Posterior cingulate gyrus (tissue), 11 donors: ENCODE measurements at places on chromosomes 3 and 15.

- no peak for DNase-seq
Observed at GRCh38 chr3:45507820-45508317, 86.7 kb upstream of the LIMD1 start.

DNA sequence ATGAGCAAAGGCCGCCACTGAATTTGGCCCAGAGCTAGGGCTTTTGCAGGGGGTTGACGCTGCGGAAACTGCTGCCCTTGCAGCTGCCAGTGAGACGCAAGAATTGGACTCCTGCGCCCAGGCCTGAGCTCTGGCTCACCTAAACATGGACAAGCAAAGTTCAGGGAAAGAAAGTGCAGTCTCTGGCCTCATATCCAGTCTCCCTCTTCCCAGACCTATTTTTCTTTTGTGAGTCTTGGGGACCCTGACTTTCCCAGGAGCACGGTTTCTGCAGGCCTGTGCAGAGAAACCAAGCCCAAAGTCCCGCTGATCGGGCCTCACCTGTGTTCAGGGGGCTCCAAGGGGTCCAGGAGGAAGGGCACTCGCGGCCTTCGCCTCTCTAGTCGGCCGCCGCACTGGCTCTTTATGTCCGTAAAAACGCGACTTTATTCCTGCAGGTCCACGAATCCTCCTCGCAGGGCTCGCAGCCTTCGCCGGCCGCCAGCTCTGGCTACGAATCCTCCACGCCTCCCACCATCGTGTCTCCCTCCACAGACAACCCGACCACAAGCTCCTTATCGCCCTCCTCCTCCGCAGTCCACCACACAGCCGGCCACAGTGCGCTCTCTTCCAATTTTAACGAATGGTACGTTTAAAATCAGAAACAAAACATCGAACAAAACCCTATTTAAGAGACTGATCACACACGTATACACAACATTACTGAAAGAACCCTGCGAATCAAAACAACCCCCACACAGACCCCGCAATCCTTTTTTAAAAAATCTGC, 3.9 kb downstream of the ZIC1 start:
- no peak for DNase-seq

DNA sequence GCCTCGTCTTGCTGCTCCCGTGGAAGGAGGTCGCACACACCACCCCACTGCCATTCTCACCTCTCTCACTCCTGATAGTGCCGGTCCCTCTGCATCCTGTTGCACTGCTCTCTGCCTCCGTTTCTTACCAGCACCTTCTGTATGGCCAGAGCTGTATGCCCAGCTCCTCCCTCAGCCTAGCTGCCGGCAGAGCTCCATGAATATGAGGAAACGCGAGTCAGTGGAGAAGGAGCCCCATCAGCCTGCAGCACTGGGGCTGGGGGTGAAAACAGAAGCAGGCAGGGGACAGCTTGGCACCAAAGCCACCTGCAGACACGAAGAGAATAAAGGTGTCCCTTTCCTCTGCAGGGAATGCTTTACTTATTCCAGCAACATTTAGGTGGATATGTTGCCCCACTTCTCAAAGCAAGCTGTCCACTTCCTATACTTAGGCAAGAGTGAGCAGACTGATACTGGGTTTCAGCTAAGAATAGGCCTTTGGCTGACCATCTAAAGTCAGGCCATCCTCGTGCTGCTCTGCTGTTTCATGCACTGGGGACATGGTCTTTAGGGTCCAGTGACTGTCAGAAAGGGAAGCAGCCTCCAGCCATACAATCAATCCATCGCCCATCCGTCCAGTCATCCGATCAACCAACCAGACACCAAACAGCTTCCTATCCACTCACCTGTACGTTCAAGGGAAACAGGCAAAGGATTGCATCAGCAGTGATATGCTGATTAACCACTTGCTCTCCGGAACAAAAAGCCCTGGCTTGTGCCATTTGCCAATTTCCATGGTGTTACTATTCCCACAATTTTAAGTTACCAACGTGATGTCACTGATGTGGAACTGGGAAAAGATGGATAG, 222.7 kb downstream of the XXYLT1 start:
- no peak for DNase-seq

GRCh38 chr15:100005013-100005412, 271.8 kb upstream of the LYSMD4 start:
- no peak for DNase-seq

- no peak for DNase-seq
Observed at GRCh38 chr3:21238661-21239060, 512.3 kb downstream of the ZNF385D start.

DNA sequence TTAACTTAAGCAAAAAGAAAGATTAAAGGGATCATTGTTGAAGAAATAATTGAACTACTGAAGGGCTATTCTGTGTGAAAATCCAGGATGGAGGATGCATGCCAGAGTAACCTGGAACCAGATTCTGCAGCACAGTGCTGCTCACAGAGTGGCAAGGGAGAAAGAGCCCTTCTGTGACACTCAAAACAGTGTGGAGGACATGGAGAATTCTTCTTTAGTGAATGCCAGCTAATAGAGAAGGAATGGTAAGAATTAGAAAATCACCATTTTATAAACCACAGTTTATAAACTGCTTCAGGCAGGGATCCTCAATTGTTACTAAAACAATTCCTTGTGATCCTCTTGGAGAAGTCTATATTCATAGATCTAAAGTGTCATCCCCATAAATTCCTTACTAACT, 70.4 kb upstream of the ARHGEF26 start:
- DNase-seq: no peak

GRCh38 chr3:193560870-193561269, 6.2 kb upstream of the ATP13A4 start:
- no peak for DNase-seq

- DNase-seq: no peak
Observed at GRCh38 chr15:100772478-100772877, 107.2 kb upstream of the ALDH1A3 start.

DNA sequence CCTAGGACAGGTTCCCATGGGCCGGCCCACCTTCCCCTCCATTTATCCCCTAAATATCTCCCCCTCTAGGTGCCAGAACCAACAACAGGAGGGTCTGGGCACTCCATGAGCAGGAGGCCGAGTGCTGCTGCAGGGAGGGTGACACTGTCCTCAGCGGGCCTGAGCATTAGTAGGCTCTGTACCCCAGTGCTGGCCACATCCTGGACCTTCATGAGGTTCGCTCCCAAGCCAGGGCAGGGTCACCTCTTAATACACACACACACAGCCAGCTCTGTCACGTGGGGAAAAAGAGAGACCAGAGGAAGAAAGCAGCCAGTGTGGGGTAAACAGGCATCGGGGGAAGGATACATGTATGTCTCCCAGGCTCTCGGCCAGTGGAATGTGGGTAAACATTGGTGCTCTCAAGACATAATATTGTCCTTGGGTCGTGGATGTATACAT, 27.9 kb upstream of the SEMA3F start:
- DNase-seq: no peak

GRCh38 chr3:160130950-160131349, 94.3 kb upstream of the C3orf80 start:
- DNase-seq: no peak

DNA sequence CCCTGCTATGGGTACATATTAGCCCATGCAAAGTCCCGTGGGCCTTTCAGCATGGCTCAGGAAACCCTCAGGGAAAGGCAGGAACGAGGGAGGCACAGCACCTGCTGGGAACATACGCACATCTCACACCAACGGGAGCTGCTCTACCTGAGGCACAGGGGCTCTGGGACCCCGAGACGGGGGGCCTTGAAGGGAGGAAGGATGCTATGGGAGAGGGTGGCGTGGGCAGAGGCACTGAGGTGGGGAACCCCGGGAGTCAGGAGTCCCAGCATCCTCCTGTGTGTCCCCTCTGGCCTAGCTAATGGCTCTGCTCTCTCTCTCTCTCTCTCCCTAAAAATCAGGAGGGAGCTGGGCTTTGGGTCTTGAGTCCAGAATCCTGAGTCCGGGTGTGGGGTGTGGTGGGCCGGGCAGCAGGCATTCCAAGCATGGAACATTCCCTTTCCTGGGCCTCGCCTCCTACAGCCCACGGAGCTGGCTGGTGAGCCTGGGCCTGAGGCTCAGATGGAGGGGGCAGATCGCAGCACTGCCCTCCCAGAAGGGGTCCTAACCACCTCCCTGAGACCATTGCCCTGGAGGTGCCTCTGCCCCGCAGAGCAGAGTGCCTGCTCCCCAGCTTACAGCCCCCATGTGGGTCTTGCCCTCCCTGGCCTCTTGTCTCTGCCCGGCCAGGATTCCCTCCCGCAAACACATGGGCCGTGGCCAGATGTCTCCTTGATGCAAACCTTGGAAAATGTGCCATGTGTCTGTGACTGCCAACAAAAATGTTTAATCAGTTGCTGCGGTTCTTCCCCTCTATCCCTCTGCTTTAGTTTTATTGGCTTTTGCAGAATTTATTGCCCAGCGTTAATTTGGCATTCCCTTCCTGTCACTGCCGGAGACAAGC, 101.6 kb downstream of the TMEM266 start:
- no peak for DNase-seq

GRCh38 chr15:74179983-74180880, 6.7 kb downstream of the ISLR start:
- no peak for DNase-seq

DNA sequence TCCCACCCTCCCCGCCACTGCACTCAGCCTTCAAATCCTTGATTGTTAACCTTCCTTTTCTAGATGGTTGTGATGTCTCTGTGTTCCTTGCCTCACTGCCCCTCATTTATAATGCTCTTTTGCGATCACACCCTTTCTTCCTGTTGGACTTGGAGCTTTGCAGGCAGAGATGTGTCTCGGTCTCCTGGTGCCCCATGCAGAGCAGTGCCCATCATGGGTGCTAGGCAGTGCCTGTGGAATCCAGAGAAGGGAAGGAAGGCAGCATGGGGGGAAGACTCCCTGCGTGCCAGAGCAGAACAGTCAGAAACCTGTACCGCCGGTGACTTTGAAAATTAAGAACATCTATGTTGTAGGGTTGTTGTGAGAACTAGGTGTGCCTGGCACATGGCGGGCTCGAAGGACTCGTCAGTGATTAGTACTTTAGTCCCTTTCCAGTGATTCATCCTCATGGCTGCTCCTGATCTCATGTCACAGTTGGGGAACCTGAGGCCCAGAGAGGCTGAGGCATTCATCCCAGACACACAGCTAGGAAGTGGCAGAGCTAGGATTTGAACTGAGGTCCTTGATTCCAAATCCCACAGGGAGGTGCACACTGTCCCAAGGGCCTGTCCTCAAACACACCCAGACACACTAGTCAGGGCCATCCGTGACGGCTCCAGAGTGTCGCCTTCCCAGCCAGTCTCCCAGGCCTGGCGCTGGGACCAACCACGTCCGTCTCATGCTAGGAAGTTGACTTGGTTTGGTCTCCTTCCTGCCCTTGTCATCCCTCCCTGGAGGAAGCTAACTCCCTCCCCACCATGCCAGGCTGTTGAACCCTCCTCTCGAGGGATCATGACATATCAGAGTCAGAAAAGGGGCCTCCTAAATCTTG, 58.3 kb downstream of the SMAD6 start:
- no peak for DNase-seq

- DNase-seq: peak; percentile 15
Observed at GRCh38 chr15:91752081-91752785, 101.3 kb upstream of the SLCO3A1 start.

DNA sequence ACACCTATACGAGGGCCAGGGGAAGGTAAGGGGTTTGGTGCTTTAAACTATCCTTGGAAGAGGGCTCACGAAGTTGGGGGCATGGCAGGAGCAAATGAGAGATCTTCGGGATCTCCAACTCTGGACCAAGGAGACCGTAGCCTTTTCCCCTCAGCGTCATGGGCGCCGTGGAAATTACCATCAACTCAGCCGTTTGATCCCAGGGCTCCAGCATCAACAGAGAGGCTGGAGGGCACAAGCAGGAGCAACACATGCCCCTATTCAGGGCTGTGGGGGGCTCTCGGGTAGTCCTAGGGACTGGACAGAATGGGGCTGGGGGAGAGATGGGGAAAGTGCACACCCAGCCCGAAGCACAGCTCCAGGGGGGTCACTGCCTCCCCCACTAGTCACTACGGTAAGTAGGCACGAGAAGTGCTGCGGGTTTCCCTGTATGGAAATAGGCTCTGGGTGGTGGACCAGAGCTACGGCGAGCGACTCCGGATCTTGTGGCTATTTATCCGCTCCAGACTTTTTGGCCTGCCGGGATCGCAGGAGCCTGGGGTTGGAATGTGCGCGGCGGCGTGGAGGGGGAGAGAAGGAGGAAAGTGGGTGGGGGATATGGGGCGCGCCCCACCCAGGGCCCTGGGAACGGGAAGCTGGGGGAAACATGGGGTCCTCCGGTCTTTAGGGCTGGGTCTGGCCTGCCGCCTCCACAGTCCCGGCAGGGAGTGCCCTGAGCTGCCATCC, 539 bp upstream of the LAMB2 start:
- DNase-seq: peak; percentile 78

GRCh38 chr15:73886717-73887345, 13.5 kb downstream of the TBC1D21 start:
- DNase-seq: no peak

DNA sequence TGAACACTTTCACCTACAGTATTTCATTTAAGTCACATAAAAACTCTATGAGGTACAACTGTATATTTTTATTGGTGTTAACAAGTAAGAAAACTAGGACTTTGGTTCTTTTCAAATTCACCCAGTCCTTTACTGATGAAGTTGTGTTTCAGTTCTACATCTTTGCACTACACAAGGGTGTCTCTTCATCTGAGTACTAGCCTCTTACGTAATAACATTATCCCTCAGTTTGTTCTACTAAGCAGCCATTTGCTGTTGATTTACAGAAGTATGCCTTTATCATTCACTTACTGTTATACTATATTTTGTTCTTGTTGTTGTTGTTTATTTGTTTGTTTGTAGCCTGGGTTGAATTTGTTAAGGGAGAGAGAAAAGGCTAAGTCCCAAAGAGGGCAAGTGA, 311.9 kb downstream of the PLOD2 start:
- DNase-seq: no peak

DNA sequence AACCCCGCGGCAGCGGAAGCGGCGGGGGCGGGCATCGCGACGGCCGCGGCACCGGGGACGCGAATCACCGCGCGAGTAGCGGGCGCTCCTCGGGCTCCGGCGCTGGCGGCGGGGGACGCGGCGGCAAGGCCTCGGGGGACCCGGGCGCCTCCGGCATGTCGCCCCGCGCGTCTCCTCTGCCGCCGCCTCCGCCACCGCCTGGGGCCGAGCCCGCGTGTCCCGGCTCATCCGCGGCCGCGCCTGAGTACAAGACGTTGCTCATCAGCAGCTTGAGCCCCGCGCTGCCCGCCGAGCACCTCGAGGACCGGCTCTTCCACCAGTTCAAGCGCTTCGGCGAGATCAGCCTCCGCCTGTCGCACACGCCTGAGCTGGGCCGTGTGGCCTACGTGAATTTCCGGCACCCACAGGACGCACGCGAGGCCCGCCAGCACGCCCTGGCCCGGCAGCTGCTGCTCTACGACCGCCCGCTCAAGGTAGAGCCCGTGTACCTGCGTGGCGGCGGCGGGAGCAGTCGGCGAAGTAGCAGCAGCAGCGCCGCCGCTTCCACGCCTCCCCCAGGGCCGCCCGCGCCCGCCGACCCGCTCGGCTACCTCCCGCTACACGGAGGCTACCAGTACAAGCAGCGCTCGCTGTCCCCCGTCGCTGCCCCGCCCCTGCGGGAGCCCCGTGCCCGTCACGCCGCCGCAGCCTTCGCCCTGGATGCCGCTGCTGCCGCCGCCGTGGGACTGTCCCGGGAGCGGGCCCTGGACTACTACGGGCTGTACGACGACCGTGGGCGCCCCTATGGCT, 675 bp downstream of the RBM15B start:
- no peak for DNase-seq

GRCh38 chr15:58311556-58311955, 120.2 kb upstream of the LIPC start:
- no peak for DNase-seq
